LNCaP clone FGC (cell line): ENCODE measurements at places on chromosomes 7 and 10.

- DNase-seq, result no peak
These were observed 27.7 kb upstream of the VAX1 start for GRCh38 chr10:117165538-117166417.

GRCh38 chr7:45185028-45185863 lies 27.7 kb downstream of the RAMP3 start:
- no peak for DNase-seq

DNA sequence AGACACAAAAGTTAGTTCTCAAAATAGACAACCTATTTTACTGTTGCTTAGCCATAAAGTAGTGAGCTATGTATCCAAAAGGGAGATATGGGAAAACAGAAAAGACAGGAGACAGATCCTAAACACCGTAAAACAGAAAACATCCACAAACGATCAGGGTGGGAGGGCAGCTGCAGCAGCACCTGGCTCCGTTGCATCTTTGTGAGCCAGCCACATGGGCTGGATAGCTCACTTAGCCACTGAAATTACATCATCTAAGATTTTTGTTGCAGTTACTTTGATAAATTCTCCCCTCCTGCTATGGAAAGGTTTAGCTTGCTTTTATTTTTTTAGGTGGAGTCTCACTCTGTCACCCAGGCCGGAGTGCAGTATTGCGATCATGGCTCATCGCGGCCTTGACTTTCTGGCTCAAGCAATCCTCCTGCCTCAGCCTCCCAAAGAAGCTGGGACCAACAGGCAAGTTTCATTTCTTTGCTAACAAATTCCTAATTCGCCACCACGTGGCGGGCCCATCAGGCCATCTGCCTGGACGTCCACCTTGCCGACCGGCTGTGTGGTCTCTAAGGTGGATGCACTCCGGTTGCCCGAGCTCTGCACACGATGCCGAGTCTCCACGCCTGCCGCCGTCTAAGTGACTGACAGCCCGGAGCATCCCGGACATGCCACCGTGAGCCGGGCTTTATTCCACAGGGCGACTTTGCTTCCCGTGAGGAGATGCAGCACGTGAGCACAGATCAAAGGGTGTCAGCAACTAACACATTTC lies 159.8 kb downstream of the DIP2C start:
- DNase-seq, result no peak

DNA sequence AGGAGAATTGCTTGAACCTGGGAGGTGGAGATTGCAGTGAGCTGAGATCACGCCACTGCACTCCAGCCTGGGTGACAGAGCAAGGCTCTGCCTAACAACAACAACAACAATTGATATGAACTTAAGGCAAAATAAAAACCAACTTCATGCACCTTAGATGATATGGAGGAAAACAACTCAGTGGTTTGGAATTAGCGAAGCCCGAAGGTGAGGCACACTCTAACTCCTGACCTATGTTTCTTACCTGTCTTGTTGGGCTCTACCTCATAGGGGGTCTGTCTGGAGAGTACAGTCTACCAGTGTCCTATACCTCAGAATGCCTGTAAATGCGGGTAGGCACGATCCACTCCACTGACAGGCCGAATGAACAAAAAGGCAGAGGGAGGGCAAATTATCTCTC lies 24.3 kb upstream of the COBL start:
- no peak for DNase-seq

GRCh38 chr7:26083113-26083512 lies 68.9 kb upstream of the NFE2L3 start:
- DNase-seq, result peak; percentile 46

DNA sequence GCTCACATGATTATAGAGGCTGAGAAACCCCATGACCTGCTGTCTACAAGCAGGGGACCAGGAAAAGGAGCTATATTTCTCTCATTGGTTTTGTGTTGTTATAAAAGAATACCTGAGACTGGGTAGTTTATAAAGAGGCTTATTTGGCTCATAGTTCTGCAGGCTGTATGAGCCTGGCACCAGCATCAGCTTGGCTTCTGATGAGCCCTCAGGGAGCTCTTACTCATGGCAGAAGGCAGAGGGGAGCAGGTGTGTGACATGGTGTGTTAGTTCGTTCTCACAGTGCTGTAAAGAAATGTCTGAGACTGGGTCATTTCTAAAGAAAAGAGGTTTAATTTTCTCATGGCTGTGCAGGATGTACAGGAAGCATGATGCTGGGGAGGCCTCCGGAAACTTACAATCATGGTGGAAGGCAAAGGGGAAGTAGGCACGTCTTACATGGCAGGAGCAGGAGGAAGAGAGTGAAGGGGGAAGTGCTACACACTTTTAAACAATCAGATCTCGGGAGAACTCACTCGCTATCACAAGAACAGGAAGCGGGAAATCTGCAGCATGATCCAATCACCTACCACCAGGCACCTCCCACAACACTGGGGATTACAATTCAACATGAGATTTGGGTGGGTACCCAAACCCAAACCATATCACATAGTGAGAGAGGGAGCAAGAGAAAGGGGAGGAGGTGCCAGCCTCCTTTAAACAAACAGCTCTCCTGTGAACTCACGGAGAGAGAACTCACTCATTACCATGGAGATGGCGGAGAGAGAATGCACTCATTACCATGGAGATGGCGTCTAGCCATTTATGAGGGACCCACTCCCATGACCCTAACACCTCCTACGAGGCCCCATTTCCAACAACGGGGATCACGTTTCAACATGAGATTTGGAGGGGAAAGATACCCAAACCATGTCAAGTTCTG lies 133.4 kb downstream of the JCAD start:
- DNase-seq, result no peak

GRCh38 chr10:133474027-133474426 lies 20.3 kb downstream of the SCART1 start:
- DNase-seq, result no peak

DNA sequence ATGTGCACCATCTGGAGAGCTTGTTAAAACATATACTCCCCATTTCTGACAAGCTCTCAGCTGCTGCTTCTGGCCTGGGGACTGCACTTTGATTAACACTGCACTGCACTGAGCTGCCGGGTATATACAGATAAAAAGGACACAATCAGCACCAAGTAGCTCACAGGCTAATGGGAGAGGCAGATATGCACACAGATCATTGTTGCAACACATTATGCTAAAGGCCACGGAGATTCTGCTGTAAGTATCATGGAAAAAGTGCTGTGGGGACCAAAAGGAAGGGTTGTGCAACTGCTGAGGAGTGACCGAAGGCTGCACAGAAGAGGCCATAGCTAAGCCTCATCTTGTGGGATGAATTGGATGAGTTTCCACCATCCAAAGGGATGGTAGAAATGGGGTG lies 455.2 kb downstream of the SORCS3 start:
- DNase-seq, result no peak

- no peak for DNase-seq
These were observed 9.8 kb downstream of the TNS3 start for GRCh38 chr7:47572094-47572445.
